ENCODE measurements at places on chromosomes 7 and 10. TPM values are rescaled to one million over a fixed set of nuclear protein-coding genes. Genes with fewer than 3 reads are reported as not detected.
A peak's percentile ranks its signal among the peaks of the same experiment; 100 is the strongest.

DNA sequence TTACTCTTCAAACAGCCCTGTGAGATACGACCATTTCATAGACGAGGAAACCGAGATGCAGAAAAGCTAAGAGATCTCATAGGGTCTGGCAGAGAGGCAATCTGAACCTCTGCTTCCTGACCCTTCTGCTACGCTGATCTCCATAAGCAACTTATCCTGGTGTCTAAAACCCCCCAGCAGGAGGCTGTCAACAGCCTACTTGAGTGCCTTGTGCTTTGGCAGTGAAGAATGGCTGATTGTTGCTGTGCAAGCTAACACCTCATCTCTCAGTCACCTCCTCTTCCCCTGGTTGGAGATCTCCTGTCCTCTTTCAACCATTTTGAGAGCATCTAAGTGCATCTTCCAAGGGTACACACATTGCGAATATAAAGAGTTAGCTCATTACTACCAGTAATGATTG is 86.2 kb downstream of the AOAH start:
- no peaks in the 10 kb centered on the region for H3K27me3 ChIP-seq
- H3K27ac ChIP-seq: peak overlapping the region; percentile 95
- no peak overlapping the region for H3K4me3 ChIP-seq
- H3K36me3 ChIP-seq: peaks cover 9% of the 10 kb centered on the region
- no peak for DNase-seq

DNA sequence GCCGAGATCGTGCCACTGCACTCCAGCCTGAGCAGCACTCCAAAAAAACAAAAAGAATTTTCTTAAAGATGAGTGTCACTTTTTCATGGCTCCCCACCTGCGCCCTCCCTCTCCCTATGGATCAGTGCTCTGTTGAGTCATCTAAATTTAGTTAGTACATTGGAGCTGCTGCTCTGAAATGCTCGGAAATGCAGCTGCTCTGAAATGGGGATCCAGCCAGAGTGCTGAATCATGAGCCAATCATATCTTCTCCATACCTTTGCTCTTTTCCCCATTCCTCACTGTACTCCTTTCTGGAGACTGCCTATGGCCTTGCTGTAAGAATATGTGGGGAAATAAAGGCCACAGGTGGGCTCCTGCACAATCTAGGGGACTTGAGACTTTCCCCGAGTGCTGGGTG is 188.8 kb downstream of the ZNF438 start:
- H3K4me1 ChIP-seq: no peaks in the 10 kb centered on the region
- H3K36me3 ChIP-seq: no peaks in the 10 kb centered on the region
- no peak overlapping the region for H3K27ac ChIP-seq
- no peak for DNase-seq
- no peak overlapping the region for H3K4me3 ChIP-seq

GRCh38 chr7:90563286-90563685 is 32.8 kb upstream of the CDK14 start:
- H3K27ac ChIP-seq: no peak overlapping the region
- no peak overlapping the region for H3K4me3 ChIP-seq
- H3K36me3 ChIP-seq: no peaks in the 10 kb centered on the region

DNA sequence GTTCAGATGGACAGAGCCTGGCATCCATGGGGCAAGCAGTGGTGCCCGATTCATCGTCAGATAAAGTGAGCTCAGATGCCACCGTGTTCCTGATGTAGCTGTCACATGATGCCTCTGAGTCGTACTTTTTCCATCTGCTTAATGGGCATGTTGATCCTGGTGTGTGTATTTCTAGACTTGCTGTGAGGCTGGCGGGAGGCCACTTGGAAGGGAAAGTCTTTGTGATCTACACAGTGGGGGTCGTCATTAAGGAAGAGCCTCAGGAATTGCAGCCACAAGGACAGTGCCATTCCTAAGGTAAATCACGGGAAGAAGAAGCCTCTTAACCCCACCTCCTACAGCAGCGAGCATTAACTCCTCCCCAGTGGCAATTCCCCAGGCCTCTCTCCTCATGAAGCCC is 63.0 kb downstream of the RGS10 start:
- H3K27me3 ChIP-seq: peaks cover 6% of the 10 kb centered on the region
- DNase-seq: no peak
- H3K36me3 ChIP-seq: no peaks in the 10 kb centered on the region
- no peak overlapping the region for H3K27ac ChIP-seq
- H3K4me3 ChIP-seq: no peak overlapping the region

DNA sequence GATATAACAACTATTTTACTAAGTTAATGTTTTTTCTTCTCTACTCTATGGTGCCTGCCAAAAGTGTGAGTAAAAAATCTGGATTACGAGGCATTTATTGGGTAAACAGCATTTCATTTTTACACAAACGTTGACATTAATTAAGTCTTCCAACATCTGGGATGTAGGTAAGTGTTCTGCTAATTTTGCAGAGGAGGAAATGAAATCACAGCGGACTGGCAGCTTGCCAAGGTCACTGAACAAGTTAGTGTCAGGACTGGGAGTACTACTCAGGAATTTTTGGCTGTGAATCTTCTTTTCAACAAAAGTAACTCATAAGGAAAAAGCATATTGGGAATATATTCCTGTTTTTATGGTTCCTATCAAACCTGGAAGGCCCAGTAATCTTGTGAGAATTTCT is 612.1 kb upstream of the FZD8 start:
- no peaks in the 10 kb centered on the region for H3K4me1 ChIP-seq
- no peaks in the 10 kb centered on the region for H3K27me3 ChIP-seq
- no peak overlapping the region for H3K27ac ChIP-seq
- no peaks in the 10 kb centered on the region for H3K36me3 ChIP-seq
- H3K4me3 ChIP-seq: no peak overlapping the region

DNA sequence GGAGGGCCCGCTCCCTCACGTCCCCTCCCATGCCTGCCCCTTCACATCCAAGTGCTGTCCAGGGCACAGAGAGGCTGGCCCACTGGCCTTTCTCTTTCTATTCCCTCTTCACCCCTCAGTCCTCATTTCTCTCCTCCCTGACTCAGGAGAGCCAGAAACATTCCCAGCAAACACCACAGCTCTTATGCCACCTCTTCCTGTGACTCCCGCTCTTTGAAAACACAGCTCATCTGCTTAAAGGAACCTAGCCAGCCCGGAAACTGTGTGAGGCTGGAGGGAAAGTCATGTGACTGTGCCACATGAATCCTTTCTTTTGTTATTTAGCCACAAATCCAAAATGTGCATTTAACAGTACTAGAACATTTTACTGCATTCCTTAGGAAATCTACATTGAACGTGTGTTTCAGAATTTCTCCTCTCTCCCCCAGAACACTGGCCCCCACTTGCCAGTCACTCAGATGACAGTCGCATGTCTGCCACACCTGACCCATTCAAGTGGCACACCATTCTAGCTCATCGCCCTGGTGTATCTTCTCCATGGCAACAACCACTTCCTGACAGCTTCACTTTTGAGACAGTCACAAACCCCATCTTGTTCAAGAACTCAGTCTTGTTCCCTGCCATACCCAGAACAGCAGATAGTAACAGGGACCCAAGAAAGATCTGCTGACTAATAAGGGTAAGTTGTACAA is 42.8 kb downstream of the GRB10 start:
- H3K36me3 ChIP-seq: peaks cover 2% of the 10 kb centered on the region
- peak overlapping the region; percentile 69 for H3K4me3 ChIP-seq
- peaks cover 22% of the 10 kb centered on the region for H3K4me1 ChIP-seq
- peak; percentile 51 for DNase-seq

DNA sequence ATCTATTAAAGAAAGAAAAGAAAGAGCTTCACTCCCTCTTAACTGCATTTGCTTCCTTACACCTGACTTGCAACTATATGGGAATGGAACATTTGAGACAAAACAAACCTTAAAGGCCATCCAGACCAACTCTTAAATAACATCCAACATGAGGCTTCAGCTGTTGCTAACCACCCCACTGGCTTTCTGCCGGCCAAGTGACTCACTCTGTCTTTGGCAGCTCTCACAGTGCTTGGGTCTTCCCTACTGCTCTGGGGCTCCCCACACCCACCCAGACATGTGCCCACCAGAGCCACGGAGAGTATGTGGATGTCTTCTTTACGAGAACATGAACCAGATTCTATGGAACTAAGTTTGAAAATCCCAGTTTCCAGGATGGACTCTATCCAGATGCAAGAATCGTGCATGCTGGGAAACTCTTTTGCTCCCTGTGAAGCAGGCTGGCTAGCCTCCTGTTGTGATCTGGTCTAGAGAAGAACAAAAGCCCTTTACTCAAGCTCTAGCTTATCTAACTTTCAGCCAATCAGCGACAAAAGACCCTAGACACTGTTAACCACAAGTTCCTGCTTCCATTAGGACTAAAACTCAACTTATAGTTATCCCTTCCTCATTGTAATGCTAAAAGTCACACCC is 245.7 kb downstream of the TCERG1L start:
- no peak for DNase-seq
- H3K27me3 ChIP-seq: peaks cover 3% of the 10 kb centered on the region

- no peak for DNase-seq
- no peak overlapping the region for H3K27ac ChIP-seq
- H3K4me1 ChIP-seq: no peaks in the 10 kb centered on the region
- no peaks in the 10 kb centered on the region for H3K27me3 ChIP-seq
These were observed 269.3 kb downstream of the DNAJB6 start for GRCh38 chr7:157606140-157606539.

The CADPS2 gene
- total RNA-seq: not detected

The PDE6C gene
- not detected for total RNA-seq

The PHYHIPL gene
- not detected for total RNA-seq

All from activated naive CD8-positive, alpha-beta T cell treated with anti-CD3 and anti-CD28 coated beads, Interleukin-2, amount 10 ng/mL, durations not matched to agents 7 days and 5 days (primary cell).